Sciatic nerve (tissue), 2 donors: ENCODE measurements at places on chromosomes 2 and 18.

- no peak for DNase-seq
These were observed 73.6 kb downstream of the DNMT3A start for GRCh38 chr2:25268139-25268538.

- DNase-seq: no peak
These were observed 4.4 kb upstream of the SERPINB5 start for GRCh38 chr18:63472380-63472779.

DNA sequence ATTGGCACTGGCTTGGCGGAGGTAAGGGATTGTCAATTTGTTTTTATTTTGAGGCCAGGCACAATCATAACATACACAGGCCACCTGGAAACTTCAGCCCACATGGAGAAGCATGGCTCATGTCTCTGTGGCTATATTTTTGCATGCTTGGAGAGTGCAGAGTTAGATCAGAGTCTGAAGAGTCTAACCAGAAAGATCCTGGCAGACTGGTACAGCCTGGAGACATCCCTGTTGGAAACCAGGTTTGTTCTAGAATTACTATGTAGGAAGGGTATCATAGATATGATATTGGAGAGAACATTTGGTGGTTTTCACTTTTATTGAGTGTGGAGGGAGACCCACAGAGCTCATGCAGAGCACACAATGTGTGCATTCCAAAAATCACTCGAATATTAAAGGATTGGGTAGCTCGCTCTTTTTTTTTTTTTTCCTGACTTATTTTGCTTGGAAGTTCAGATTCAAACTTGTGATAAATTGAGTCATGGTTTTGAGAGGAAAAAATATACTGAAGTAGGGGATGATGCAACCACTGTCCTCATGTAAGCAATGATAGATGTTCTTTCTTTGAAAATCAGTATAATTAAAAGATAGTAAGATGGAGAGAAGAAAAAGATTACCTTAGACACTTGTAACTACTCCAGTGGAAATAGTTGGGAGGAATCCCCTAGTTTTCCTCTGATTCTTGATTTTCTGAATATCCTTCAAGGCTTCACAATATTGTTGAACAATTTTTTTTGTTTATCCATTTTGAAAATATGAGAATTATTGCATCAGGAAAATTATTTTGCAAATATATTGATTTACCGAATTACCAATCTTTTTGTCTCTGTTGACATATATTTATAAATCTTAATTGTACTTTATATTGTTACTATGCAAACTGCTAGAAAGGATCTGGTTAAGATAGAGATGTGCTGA lies 185.7 kb upstream of the ZEB2 start:
- DNase-seq: no peak

DNA sequence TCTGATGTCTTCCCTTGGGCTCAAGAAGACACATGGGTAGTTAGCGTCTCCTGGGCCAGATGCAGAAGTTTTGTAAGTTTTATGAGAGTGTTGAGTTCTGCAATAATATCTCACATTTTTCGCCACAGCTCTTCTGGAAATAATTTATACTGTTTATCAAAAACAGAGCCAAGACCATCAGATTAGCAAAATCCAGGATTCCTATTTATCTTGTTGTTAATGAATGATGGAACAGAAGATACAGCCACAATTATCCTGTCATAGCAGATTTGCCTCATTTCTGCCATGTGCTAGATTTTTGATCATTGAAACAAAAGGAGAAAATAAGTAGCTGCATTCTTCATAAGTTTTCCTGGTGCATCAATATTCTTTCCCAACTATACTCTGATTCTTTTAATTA lies 1048.6 kb upstream of the KLHL29 start:
- DNase-seq: no peak

DNA sequence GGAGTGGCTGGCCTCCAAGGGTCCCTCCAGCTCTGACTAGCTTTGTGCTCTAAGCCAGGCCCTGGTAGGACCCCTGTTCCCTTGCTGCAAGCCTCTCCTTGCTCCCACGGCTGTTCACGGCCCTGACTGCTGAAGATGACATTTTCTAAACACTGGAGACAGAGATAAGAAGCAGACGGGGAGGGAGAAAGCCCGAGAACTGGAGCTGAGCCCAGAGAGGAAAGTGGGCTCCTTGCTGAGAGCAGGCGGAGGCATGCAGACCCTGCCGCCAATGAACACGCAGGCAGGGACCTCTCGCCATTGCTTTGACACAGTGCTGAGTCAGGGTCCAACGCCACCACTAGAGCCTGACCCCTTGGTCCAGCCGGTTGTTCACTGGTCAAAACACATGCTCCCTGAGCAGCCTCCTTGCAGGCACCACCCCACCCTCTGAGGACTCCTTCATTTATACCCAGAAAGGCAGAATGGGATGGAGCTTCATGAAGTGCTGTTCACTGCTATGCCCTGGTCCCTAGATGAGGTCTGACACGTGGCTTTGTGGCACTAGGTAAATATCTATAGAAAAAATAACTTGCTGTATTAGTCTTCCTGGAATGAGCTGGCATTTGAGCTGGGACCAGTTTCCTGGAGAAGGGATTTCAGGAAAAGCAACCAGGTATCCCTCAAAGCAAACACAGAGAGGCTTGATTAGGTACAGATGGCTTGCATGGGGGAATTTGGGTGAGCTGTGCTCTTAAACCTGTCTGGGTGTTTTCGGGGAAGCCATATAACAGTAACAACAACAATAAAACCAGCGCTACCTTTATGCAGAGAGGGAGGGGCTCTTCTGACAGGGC lies 65.7 kb downstream of the MCFD2 start:
- no peak for DNase-seq

GRCh38 chr2:30209227-30209626 lies 22.1 kb upstream of the LBH start:
- DNase-seq: no peak

DNA sequence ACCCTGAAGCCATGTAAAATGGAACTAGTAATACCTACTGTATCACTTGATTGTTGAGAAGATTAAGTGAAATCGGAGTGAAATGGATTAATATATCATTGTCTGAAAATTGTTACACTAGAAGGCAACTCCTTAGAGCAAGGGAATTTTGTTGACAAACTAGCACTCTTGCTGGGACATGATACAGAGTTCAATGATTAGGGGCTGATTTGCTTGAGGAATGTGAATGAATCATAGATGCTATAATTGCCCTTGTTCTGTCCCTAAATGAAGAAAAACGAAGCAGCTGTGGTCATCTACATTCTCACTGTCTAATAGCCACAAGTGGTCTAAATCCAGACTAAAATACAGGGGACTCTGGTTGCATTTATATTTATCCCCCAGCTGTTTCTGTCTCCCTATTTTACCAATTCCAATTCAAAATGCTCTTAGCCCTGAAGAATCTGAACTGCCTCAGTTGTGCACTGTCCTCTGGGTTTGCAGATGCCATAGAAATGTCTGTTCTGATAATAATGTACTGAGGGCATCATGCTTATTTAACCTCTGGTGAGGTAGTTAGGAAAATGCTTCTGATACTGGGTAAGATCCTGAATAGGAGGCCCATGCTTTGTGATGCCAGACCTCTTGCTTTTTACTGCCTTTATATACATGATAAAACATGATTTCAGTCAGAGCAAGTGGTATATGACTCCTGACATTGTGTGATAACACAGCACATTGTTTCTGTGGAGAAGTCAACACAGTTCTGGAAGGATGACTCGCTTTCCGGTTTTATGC lies 382.1 kb downstream of the NRXN1 start:
- no peak for DNase-seq

GRCh38 chr2:78260861-78261260 lies 738.7 kb upstream of the LRRTM4 start:
- no peak for DNase-seq

- no peak for DNase-seq
These were observed 44.3 kb downstream of the HPCAL1 start for GRCh38 chr2:10346929-10347561.

DNA sequence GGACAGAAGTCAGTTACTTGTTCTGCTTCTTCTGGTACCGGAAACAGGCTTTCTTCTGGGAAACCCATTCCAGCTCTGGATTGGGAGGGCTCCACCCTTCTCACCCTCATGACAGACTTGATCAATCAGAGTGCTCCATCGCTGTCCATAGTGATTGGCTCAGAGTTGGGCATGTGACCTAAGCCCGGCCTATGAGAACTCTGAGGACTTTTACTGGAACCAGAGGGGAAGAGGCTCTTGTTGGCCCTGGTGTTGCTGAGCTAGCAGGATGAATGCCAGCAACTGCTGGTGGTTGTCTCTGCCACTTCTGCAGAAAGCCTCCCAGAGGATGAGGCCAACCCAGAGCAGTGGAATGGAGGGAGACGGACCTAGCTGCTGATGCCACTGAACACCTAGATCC lies 33.3 kb downstream of the TMEM37 start:
- DNase-seq: no peak

DNA sequence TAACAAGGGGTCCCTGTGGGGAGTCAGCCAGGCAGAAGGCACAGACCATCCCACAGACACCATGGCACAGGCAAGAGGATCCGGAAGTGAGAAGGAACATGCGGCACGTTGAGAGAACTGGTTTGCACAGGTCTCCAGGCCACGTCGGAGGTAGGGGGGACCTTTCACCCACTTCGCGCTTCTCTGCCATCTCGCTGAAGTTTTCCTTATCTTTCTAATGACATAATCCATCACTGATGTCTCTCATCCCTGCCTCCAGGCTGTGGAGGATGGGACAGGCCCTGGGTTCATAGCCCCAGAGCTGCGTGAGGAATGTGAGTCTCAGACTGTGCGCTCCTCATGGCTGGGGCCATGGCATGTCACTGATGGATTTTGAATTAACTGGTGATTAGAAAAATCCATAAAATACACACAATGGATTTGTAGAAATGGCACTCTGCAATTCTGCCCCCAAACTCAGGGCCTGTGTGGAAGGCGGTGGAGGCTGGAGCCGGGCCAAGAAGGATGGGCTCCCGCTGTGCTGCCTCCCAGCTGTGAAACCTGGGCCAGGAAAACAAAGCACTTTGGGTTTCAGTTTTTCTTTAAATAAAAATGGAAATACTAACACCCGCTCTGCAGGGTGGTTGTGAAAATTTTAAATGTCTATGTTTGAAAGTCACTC lies 113.3 kb upstream of the ALKAL2 start:
- DNase-seq: no peak

GRCh38 chr2:65464604-65465003 lies 32.2 kb upstream of the SPRED2 start:
- DNase-seq: no peak
